ENCODE measurements at places on chromosomes 2 and 18. TPM values are rescaled to one million over a fixed set of nuclear protein-coding genes. Genes with fewer than 3 reads are reported as not detected.

Gene METTL5
- 57.1 TPM for total RNA-seq

Gene MOGAT1
- total RNA-seq = not detected

Gene HRH4
- 0.23 TPM for total RNA-seq

Gene G6PC2
- total RNA-seq = not detected

Gene RRM2
- 355 TPM for total RNA-seq

Gene PTPRM
- total RNA-seq = 6.5 TPM

Gene CCBE1
- total RNA-seq = not detected

Gene QPCT
- total RNA-seq = 0.50 TPM

Gene VAPA
- 125 TPM for total RNA-seq

Gene MYOM1
- total RNA-seq = 2.7 TPM

Gene DSG4
- not detected for total RNA-seq

Gene TUBA3E
- not detected for total RNA-seq

Gene SLC35F5
- 24.1 TPM for total RNA-seq

Gene CPO
- not detected for total RNA-seq

Gene ANKRD29
- not detected for total RNA-seq

Gene ERICH2
- total RNA-seq = not detected

Gene VIT
- not detected for total RNA-seq

Gene RUFY4
- total RNA-seq = 3.0 TPM

Gene SDC1
- total RNA-seq = 0.22 TPM

Gene CTNNA2
- not detected for total RNA-seq

Gene SERPINB5
- not detected for total RNA-seq

Gene MYO1B
- total RNA-seq = 3.9 TPM

Gene MPP4
- total RNA-seq = not detected

Gene KCNG2
- not detected for total RNA-seq

Gene C2orf66
- not detected for total RNA-seq

Gene UGT1A1
- total RNA-seq = not detected

Gene SNTG2
- 2.9 TPM for total RNA-seq

Gene TRIM43
- not detected for total RNA-seq

Gene VSNL1
- total RNA-seq = not detected

Gene CNRIP1
- not detected for total RNA-seq
